EL (cell line): ENCODE measurements at places on chromosomes 4 and X.

- no peak for DNase-seq
These were observed 385.2 kb upstream of the FAT1 start for GRCh38 chr4:187108845-187109244.

DNA sequence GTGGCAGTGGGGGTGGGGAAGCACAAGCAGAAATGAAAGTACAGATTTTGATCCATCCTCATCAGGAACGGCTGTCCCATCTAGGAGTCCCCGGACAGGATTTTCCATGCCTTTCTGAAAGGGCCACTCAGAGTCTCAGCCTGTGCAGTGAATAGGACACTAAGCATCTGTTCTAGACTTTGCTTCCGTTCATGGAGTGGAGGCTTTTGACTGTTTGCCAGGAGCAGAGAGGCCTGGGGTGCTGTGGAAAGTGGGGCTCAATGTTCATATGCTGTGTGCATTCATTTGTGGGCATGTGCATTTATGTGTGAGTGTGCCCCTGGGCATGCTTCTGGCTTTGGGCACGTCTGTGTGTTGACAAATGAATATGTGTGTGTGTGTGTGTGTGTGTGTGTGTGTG, 25.6 kb upstream of the MAMLD1 start:
- no peak for DNase-seq

- peak; percentile 3 for DNase-seq
These were observed 30.8 kb upstream of the LRBA start for GRCh38 chr4:151045907-151046306.

DNA sequence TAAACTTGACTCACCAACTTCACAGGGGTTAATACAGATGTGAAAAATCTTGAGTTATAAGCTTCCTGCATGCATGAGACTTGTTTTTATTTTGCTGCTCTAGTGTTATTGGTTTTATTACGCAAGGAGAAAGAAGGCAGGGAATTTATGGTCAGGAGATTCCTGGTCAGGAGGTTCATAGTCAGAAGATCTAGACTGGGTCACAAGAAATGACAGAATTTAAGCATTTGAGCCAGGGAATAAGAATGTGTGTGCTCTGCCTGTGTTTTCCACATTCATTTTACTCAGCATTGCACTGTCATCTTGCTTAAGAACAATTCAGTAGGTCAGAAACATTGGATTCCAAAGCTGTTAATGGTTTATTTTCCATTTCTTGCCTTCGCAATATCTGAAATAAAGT, 2522.1 kb downstream of the ARAP2 start:
- peak; percentile 43 for DNase-seq

- DNase-seq: no peak
These were observed 30.8 kb downstream of the CPLX1 start for GRCh38 chr4:794900-795725.

GRCh38 chr4:41218703-41219102, 4.4 kb upstream of the APBB2 start:
- DNase-seq: no peak

GRCh38 chrX:153643431-153644351, 3.3 kb upstream of the DUSP9 start:
- DNase-seq: no peak

GRCh38 chr4:147039976-147040575, 94.4 kb upstream of the TTC29 start:
- DNase-seq: no peak

- no peak for DNase-seq
These were observed 144.3 kb downstream of the RTL3 start for GRCh38 chrX:78514852-78515251.

- no peak for DNase-seq
These were observed 186.3 kb downstream of the C4orf33 start for GRCh38 chr4:129282293-129282692.

GRCh38 chrX:38718311-38718710, 82.9 kb upstream of the MID1IP1 start:
- no peak for DNase-seq

- DNase-seq: peak; percentile 59
These were observed 96.3 kb upstream of the MSX1 start for GRCh38 chr4:4762909-4763821.

DNA sequence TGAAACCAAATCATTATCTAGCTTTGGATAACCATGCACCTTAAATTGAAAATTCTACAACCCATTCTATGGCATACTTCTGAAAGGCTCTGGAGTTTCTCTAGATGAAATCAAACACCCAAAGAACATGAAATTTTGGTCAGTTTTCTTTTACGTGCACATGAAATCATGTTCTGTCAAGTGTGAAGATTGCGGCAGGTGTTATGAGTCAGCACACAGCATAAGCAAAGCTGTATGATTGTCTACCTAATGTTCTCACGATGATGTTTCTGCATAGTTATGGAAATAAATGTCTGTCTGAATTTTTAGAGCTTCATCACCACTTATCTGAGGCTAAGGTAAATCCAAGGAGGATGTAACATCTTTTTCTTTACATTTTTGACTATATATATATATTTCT, 495.3 kb downstream of the IL1RAPL1 start:
- no peak for DNase-seq

- DNase-seq: peak; percentile 57
These were observed 52.1 kb downstream of the IDS start for GRCh38 chrX:149453030-149453429.

DNA sequence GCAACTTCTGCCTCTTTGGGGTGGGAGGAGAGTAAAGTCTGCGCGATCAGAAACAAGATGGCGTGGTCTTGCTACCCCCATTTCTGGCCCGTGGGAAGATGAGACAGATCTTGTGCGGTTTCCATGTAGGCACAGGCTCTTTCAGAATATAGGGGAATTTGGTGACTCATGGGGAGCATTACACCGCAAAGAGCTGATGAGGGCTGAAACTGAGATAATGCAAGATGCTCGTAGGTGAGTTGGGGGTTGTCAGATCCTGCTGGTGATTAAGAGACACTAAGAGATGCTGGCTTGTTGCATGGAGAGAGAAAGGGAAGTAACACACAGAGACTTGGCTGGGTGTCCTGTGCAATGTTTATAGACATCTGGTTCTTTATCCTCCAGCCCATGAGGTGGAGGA, 1.5 kb downstream of the EVC start:
- peak; percentile 82 for DNase-seq

GRCh38 chrX:9291629-9292028, 173.2 kb upstream of the TBL1X start:
- DNase-seq: no peak

GRCh38 chr4:138398322-138398721, 156.2 kb upstream of the SLC7A11 start:
- DNase-seq: no peak

DNA sequence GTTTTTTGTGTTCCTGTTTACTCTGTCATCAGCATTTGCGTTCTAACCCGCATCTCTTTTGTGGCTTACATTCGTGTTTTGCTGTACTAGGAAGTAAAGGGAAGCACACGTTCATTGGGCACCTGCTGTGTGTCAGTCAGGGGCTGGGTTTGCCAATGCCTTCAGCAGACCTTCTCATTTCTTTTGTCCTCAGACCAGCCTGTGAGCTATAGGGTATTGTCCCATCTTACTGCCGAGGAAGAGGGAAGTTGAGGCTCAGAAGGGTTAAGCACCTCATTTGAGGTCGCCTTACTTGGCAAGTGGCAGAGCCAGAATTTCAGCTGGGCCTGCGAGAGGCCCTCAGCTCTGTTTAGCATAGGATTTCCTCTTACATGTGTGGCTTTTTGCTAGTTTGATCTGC, 8.7 kb downstream of the TBC1D14 start:
- DNase-seq: no peak

DNA sequence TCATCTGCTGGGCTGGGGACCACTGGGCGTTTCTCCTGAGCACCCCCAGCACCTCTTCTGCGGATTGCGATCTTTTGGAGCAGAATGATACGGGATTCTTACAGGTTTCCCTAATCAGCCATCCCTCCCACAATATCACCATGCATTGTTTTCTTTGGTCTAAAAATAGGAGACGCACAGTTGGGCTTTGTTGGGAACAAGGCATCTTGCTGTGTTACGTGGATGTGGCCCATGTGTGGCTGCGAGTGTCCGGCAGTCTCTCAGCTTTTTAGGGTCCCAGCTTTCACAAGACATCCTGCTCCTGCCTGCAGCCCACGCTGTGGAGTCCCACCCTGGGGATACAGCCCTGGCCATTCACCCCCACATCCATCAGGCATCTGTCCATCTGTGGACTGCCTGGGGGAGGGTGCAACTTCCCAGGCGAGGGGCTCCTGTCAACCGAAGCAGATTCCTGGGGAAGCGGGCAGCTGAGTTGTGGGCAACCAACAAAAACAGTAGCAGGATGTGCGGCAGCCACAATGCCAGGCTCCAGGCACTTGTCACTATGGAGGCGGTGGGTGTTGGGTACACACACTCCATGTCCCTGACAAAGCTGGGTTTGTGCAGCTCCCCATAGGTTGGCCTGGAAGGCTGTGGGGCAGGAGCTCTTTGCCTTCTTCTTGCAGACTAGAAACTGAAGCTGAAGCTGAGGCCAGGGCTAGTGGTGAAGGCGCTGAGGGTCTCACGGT, 185.5 kb upstream of the PSAPL1 start:
- no peak for DNase-seq

DNA sequence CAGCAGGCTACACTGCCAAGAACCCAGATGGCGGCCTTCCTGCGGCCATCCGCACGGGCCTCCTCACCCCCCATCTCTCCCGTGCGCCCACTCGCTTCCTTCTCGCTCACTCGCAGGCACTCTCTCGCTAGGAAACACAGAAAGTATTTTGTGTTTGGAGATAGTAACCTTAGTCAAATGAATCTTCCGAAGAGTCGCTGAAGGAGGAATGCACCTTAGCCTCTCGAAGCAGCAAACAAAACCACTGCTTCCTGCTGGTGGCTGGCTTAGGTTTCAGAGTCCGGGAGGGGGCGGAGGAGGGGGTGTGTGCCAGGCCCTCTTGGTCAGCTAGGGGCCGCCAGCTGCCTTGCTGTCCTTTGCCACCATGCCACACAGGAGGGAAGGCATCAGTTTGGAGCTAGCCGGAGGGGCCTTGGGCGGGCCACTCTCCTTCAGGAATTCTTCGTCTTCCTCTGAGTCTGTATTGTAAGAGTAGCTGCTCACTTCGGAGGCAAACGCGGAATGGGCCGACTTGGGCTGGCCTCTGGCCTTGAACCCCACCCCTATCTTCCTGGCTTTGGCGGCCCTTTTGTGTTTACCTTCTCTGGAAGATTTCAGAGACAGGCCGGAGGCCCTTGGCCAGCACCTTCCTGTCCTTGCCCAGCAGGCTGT, 73.2 kb upstream of the UCP1 start:
- no peak for DNase-seq

GRCh38 chr4:139988863-139989765, 164.9 kb downstream of the MAML3 start:
- peak; percentile 93 for DNase-seq

GRCh38 chrX:13698432-13698831, 9.5 kb downstream of the RAB9A start:
- no peak for DNase-seq

GRCh38 chr4:59540311-59540710, 1659.8 kb upstream of the ADGRL3 start:
- no peak for DNase-seq

- DNase-seq: no peak
These were observed 111.3 kb downstream of the PSAPL1 start for GRCh38 chr4:7323461-7323871.

DNA sequence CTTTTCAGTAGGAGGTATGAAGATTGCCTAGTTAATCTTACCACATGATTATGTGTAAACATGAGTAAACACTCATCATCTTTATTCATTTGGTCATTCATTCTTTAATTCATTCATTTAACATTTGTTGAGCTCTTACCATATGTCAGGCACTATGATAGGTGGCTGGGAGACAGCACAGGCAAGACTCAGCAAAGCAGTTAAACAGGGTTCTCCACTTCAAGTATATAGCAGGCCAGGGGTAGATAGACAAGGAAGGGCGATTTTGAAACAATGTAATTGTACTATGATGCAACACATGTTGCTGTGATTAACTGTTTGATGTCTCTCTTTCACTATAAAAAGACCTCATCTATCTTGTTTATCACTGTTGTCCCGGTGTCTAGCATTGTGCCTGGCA, 84.3 kb upstream of the GPR101 start:
- DNase-seq: no peak

GRCh38 chr4:7083597-7084563, 16.0 kb upstream of the GRPEL1 start:
- DNase-seq: no peak

DNA sequence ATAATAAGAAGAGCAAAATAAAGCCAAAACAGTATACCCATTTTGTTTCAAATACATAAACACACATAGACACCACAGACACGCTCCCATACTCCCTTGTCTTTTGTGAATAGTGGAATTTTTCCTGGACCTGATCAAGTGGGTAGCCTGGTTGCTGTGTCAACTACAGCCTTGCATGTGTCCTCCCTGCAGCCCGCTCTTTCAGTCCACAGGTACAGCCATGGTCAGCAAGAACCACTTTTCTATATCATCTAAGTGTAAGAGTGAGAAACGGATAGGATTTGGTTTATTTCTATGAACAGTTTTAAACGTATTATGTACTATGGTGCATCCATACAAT, 9.8 kb downstream of the PWWP3B start:
- DNase-seq: no peak

GRCh38 chr4:139658185-139658584, 7.4 kb upstream of the MGST2 start:
- no peak for DNase-seq

- DNase-seq: no peak
These were observed 26.1 kb downstream of the ACOX3 start for GRCh38 chr4:8414377-8414776.

GRCh38 chrX:31497086-31497485, 425.2 kb upstream of the FTHL17 start:
- peak; percentile 45 for DNase-seq

GRCh38 chr4:147605499-147605898, 11.7 kb upstream of the TMEM184C start:
- no peak for DNase-seq

- no peak for DNase-seq
These were observed 103.6 kb downstream of the RTL3 start for GRCh38 chrX:78555401-78555980.

GRCh38 chr4:39657465-39657864, 18.8 kb upstream of the SMIM14 start:
- no peak for DNase-seq

DNA sequence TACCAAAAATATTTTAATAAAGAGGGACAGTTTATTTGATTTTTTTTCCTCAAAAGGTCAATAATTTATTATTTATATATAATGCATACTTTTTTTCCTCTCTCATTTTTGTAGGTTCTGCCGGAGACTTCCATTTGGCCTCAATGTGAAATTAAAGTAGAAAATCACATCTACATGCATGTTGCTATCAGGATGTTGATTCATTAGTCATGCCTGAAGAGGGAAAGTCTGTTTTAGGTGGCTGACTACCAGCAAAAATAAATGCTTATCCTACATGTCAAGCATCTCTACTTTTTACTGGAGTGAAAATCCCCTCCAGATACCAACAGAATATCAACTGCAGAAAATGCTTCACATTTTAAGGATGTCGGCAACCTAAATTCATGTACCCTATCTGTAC, 41.5 kb downstream of the KIAA0232 start:
- peak; percentile 12 for DNase-seq

- no peak for DNase-seq
These were observed 4.7 kb downstream of the CPLX1 start for GRCh38 chr4:821181-821591.

DNA sequence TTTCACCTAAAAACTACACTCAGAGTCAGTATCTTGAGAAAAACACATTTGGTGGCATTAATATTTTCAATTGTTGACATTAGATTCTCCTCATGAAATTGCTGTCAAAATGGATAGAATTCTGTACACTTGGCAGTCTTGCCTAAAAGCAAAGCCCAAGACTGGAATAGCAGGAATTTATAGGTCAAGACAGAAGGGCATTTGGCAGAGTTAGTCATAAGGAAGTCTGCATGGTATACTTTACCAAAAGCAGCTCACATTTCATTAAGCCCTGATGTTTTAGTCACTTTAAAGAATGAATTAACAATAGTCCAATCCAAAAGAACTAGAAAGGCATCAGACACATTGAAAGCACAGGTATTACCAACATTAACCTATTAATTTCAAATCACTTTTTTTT, 7.1 kb downstream of the CCDC160 start:
- DNase-seq: peak; percentile 30
